Cortex of kidney (tissue), 1 donor: ENCODE measurements at places on chromosomes 16 and 17.

GRCh38 chr17:28953444-28954118 is 2.3 kb upstream of the PHF12 start:
- DNase-seq = no peak

GRCh38 chr17:64306850-64307463 is 43.9 kb upstream of the TEX2 start:
- no peak for DNase-seq

GRCh38 chr17:44850612-44851011 is 2.9 kb downstream of the HIGD1B start:
- no peak for DNase-seq

DNA sequence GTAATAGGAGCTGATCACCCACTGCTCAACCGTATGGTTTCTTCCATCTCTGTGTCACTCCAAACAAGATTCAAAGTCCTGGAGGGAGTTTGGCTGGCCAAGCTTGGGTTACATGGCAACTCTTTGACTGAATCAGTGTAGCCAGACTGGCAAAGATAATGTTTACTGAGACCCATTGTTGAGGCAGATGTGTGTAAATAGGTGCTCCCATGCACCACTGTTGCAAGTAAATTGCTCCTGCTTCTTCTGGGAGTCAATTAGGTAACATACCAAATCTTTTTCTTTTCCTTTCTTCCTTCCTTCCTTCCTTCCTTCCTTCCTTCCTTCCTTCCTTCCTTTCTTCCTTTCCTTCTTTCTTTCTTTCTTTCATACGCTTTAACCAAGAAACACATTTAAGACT is 86.3 kb upstream of the DHX40 start:
- DNase-seq = no peak

GRCh38 chr16:17177959-17178905 is 292.5 kb downstream of the XYLT1 start:
- no peak for DNase-seq

DNA sequence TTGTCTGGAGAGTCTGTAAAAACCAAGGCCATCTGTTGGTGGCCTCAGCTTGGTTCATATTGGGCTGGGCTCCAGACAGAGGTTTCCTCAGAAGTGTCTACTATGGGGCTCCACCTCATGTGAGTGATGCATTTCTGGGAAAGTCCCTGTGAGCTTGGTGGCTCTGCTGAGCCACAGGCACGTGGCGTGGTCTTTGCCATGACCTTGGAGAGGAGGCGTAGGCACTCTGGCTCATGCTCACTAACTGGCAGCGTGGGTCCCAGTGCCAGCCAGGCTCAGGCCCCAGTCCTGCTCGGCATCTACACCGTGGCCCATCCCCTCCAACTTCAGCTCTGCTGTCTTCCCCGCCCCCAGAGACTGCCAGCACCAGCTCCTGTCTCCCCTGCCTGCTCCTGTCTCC is 10.7 kb upstream of the SMTNL2 start:
- no peak for DNase-seq

DNA sequence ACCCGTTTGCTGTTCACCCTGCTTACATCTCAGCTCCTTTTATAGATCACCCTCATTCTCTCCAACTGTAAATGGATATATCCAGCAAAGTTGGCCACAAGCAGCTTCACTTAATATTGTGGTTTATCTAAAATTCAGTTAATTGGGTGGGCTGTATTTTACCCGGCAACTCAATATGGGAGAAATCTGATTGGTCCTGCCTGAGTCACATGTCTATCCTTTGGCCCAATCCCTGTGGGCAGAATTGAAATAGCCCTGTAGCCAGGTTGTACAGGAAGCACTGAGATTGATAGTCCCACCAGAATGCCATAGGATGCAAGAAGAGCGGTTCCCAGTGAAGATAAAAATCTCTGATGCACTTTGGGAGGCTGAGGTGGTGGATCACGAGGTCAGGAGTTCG is 73.2 kb downstream of the AIPL1 start:
- DNase-seq = no peak

DNA sequence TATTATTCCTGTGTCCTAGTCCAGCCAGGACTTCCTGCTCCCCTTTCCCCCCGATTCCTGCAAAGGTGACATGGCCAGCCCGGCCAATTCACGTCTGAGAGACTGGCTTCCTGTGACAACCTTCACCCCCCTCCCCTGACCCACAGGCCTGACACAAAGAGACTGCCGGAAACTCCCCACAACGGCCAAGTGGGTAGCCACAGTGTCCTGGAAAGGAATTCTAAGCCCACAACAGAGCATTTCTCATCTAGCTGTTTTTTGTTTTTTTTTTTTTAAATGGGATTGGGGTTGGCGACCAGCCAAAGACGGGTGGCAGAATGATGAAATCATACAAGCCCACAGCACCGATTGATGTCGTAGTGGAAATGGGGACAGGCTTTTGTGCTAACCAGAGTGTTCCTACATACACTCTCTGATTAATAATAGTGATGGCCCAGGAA is 2.8 kb upstream of the XAF1 start:
- no peak for DNase-seq

DNA sequence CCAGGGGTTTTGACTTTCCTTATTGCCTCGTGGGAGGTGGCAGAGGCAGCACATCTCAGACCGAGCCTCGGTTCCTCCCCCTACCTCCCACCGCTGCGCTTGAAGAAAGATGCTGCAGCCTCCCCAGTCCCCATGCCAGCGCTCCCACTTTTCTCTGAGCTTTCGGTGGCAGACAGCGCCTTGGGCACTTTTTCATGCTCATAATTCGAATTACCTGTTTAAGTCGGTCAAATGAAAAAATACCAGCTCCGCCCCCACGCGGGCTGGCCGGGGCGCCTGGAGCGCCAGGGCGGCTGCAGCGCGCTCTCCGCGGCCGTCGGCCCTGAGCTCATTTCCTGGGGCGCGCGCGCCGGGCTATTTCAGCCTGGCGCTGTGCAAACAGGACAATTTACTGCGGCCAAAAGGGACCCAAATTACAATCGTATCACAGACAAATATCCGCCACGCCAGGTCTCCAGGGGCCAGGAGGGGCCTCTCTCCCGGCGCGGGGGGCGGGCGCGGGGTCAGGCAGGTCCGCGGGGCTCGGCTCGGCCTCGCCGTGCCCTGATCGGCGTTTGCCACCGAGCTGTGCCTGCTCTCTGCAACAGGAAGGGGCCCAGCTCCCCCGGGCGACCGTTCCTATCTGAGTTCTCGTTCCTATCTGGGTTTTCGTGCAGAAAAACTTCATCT is 45.0 kb downstream of the SOST start:
- DNase-seq = no peak

DNA sequence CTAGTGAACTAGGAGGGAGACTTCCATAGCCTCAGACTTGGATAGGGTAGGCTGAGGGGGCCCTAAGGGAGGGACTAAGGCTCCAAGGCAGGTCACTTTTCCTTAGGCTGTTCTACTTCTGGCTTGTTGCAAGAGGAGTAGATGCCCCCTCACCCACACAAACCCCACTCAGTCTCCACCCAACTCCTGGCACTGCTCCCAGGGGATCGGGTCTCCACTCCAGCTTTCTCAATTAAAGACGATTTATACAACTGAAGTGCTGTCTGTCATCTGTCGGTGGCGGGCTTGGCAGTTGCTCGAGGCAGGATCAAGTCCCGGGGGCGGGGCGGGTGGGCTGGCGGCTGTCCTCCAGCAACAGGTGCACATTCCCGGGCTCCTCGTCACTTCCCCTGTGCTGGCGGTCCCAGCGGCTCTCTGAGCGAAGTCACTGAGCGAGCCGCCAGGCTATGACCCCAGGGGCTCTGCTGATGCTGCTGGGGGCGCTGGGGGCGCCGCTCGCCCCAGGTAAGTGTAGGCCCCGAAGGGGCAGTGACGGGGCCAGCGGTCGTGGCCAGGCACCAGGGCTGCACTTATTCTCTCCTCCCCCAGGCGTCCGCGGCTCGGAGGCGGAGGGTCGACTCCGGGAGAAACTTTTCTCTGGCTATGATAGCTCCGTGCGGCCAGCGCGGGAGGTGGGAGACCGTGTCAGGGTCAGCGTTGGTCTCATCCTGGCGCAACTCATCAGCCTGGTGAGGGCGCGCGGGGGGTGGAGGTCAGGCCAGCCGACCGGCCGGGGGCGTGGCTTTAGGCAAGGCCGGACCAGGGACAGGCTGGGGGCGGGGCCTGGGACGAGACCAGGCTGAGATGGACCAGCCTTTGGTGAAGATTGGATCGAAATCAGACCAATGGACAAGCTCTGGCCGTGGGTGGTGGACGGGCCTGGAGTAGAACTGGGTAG is at the start of gene CHRNB1:
TSS of gene CHRNB1 (plus strand) at position 380 of the 937 bp plus-strand sequence. CDS start at position 447, 67 bp downstream.
- DNase-seq = no peak

DNA sequence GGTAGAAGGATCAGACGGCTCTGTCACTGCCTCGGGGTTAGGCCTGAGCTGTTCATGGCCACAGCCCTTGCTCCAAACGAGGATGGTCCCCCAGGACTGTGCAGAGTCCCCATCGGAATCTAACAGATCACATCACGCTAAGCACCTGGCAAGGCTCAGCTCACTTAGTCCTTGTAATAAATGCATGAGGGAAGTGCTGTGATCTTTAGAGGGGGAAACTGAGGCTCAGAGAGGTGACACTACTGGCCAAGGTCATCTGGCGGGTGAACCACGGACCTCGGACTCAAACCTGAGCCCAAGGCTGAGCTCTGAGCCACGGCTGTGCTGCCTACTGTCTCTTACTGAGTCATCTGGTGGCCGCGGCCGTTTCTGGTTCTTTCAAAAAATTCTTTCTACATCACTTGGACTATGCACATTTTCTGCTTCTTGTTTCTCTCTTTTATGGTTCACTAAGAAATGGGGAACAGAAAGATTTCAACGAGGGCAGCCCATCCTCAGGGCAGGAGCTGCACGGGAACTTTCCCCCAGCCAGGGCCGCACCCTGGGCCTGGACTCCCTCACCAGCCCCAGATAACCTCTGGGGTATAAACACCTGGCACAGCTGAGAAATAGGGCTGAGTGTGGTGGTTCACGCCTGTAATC is 55.6 kb downstream of the COTL1 start:
- no peak for DNase-seq

DNA sequence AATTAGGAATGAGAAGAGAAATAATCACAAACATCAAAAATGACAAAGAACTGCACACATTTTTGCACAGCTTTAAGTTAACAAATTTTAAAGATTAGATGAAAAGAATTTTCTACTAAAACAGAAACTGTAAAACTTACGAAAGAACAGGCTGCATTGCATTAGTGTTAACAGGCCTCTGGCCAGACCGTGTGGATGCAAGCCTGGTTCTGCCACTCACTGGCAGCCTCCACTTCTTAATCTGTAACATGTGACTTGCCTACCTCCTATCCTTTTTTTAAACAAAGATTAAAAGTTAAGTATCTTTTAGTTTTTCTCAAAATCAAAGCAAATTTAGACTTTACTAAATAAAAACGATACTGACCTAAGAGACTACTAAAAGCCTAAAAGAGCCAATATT is 37.5 kb downstream of the CREBBP start:
- DNase-seq = no peak

DNA sequence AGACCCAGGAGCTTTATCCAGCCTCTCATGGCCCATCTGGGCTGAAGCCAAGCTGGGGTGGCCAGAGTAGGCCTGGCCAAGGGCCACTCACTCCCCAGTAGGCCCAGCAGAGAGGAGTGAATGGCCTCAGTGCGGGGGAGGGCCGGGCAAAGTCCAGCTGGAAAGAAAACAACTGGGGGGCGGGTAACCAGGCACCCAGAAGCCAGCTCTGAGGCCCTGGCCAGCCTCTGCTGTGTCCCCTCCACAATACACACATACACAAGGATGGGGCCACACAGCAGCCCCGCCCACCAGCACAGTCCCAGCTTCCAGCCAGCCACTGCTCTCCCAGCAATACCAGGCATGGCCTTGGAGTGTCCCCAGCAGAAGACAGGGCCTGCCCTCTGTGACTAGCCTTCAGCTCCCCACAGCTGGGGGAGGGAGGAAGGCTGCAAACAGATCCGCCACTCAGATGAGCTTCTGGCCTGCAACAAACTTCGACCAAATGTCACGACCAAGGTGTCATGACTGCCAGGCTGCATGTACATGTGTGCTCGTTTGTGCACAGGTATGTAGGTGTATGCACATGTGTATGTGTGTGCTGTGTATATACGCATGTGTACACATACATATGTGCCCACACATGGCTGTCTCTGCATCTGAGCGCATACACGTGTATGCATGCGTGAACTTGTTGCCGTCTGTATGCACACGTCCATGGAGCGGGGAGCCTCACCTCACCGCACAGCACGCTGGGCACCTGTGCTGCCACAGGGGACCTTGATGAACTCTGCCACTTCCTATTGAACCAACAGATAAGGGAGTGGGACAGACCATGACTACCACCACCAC is 5.0 kb downstream of the CARHSP1 start:
- DNase-seq = no peak

DNA sequence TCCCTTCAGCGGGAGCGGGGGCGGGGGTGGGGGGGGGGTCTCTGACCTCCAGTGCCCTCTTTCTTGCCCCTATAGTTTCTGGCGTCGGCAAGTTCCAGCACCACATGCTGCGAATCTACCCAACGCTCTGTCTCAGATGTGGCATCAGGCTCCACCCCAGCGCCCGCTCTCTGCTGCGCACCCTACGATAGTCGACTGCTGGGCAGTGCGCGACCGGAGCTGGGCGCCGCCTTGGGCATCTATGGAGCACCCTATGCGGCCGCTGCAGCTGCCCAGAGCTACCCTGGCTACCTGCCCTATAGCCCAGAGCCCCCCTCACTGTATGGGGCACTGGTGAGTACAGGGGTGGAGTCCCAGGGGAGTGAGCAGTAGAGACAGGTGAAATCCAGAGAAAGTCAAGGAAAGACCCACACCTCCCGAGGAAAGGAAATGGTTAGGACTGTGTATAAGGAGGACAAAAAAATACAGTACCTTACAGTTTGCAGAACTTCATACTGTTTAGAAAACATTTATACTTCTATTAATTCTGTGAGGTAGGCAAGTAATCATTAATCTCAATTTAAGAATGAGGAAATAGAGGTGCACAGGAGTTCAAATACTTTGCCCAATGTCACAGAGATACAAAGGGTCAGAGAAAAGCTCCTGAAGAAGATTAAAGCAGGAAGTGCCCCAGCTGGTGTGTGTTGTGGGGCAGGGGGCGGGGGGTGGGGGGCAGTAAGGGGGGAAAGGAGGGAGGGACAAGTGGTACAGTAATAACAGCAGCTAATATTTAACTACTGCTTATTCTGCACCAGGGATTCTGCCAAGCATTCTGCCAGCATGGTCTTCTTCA is 2.5 kb downstream of the IRX6 start:
- no peak for DNase-seq

- no peak for DNase-seq
Measured at GRCh38 chr16:87636050-87636684, 33.9 kb downstream of the JPH3 start.

GRCh38 chr17:38605841-38606645 is at the start of gene SRCIN1:
Gene SRCIN1, minus strand, starts transcription at chr17:38605952. Its CDS starts 247 bp downstream, at chr17:38605705.
- DNase-seq = no peak

GRCh38 chr16:59783191-59783590 is 1049.1 kb upstream of the GOT2 start:
- no peak for DNase-seq

DNA sequence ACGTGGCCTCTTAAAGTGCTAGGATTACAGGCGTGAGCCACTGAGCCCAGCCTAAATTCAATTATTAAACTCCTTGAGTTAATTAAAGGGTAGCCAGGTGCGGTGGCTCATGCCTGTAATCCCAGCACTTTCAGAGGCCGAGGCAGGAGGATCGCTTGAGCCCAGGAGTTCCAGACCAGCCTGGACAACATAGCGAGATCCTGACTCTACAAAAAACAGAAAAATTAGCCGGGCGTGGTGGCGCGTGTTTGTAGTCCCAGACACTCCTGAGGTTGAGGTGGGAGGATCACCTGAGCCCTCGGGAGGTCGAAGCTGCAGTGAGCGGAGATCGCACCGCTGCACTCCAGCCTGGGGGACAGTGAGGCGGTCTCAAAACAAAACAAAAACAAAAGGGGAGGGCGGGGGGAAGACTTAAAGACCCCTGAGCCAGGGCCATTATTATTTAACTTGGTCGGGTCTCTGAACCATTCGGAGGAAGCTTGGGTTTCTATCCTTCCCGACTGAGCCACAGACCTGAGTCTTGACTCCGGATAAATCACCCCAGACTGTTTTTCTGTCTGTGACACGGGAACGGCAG is 19.5 kb downstream of the BCL7C start:
- DNase-seq = no peak
